ENCODE measurements at places on chromosomes 7 and 10.
A peak's percentile ranks its signal among the peaks of the same experiment; 100 is the strongest.

DNA sequence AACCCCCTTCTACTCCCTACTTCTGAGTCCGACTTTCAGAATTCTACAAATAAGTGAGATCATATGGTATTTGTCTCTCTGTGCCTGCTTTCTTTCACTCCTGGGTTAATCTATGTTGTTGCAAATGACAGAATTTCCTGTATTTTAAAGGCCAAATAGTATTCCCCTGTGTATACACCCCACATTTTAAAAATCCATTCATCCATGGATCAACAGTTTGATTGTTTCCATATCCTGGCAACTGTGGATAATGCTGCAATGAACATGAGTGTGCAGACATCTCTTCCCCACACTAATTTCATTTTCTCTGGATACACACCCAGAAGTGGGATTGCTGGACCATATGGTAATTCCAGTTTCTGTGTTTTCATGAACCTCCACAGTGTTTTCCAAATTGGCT is 225.8 kb upstream of the TCERG1L start:
- DNase-seq = no peak

- no peak for DNase-seq
Observed at GRCh38 chr10:89916468-89917215, 215.3 kb downstream of the KIF20B start.

- DNase-seq = no peak
Observed at GRCh38 chr10:97101166-97101940, 84.4 kb downstream of the SLIT1 start.

- no peak for DNase-seq
Observed at GRCh38 chr10:30589441-30589840, 40.1 kb downstream of the LYZL2 start.

- DNase-seq = peak; percentile 33
Observed at GRCh38 chr7:141071855-141072547, 1.9 kb upstream of the TMEM178B start.

GRCh38 chr7:196283-196682 is 3.9 kb downstream of the FAM20C start:
- DNase-seq = no peak

DNA sequence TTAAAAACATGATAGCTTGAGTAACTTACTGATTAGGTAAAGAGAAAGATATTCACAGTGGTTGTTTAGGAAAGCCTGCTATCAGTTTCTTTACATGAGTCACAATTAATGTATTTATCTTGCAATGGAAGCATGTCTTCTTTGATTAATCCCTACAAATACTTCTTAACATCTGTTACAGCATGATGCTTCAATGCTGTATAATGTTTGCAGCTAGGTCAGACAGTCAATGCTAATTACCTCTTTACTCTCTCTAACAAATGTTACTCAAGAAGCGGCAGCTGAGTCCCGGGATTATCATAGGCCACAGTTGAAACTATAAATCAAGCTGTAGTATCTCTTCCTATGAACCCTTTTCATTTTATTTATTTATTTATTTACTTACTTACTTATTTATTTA is 33.2 kb downstream of the ACBD5 start:
- DNase-seq = no peak

GRCh38 chr7:82266081-82266480 is 177.5 kb downstream of the CACNA2D1 start:
- DNase-seq = no peak

DNA sequence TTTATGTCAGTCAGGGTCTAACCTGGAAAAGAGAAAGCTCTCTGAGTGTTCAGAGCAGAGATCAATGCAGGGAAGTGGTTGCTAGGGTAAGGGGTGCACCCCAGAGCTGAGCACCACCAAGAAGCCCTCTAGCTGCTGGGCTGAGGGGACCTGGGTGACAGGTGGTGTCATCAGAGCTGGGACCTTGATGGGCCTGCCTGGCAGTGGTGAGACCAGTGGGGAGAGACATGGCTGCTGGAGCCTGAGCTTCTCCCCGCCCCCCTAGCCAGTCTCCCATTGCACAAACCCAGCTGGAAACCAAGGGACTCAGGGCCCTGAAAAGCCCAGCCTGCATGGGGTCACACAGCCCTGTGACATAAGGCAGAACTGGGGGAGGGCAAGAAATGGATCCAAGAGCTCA is 49.1 kb upstream of the OSBPL3 start:
- DNase-seq = no peak

Data from KBM-7 (cell line).